Uterus (tissue), 4 donors: ENCODE measurements at places on chromosomes 4 and X. TPM values are rescaled to one million over a fixed set of nuclear protein-coding genes. Genes with fewer than 3 reads are reported as not detected.

GRCh38 chr4:5370286-5370685 is 319.0 kb downstream of the STK32B start:
- H3K4me1 ChIP-seq, result no peaks in the 10 kb centered on the region
- no peaks in the 10 kb centered on the region for H3K27me3 ChIP-seq
- DNase-seq, result no peak

GRCh38 chr4:183408796-183409195 is 35.6 kb upstream of the CDKN2AIP start:
- H3K27me3 ChIP-seq, result no peaks in the 10 kb centered on the region
- H3K4me1 ChIP-seq, result no peaks in the 10 kb centered on the region
- no peaks in the 10 kb centered on the region for H3K36me3 ChIP-seq
- no peak overlapping the region for H3K4me3 ChIP-seq

- H3K36me3 ChIP-seq, result no peaks in the 10 kb centered on the region
- no peaks in the 10 kb centered on the region for H3K27me3 ChIP-seq
- H3K27ac ChIP-seq, result no peak overlapping the region
- no peaks in the 10 kb centered on the region for H3K4me1 ChIP-seq
Measured at GRCh38 chrX:34764852-34765361, 107.8 kb upstream of the TMEM47 start.

DNA sequence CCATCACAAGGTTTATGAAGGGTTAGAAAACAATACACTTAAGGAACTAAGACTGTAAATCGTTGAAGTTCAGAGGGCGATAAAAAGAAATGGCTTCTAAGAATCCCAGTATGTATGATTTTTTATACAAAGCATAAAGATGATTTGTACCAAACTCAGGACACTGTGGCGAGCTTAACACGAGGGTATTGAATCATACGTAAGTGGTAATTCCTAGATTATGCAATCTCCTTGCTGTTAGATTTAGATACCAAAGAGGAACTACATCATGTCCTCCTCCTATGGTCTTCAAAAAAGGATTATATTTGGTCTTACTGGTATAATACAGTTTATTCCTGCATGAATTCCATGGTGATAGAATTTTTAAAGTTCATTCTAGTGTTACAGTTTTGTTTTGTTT is 23.9 kb downstream of the NFKB1 start:
- H3K27ac ChIP-seq, result no peak overlapping the region
- H3K4me3 ChIP-seq, result no peak overlapping the region
- no peaks in the 10 kb centered on the region for H3K4me1 ChIP-seq
- DNase-seq, result no peak
- no peaks in the 10 kb centered on the region for H3K27me3 ChIP-seq

CCDC120 gene
- total RNA-seq, result 4.1 TPM

DCHS2 gene
- 19.1 TPM for total RNA-seq

ITM2A gene
- 110 TPM for total RNA-seq

DNA sequence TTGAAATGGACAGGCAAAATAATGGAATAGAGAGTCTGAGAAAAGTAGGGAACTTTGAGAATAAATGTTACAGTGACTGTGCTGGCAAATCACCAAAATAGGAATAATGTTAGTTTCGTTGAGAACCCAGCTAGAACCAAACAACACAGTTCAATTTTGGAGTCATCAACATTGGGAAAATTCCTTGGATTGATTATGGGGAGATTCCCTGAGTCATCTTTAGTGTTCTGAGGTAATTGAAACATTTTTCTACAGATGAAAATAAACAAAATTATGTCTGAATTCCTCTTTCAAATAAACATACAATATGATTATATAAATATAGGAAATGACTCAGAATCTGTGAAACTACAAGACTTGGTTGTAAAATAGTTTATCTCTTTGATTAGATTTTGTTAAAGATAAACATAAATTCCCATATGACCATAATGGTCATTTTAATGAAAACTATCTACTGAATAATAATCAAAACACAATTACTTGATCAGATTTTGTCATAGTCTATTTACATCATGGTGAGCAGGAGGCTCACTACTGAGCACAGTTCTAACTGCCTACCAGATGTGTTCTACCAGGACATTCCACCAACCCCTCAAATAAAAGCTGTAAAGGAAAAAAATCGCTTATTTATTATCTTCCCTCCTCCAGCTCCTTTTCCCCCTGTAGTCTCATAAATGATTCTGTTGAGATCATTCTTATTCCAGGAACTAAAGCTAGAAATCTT is 51.4 kb upstream of the GABRA2 start:
- H3K36me3 ChIP-seq, result no peaks in the 10 kb centered on the region
- H3K27me3 ChIP-seq, result no peaks in the 10 kb centered on the region
- no peak for DNase-seq

CLTRN gene
- not detected for total RNA-seq

GRCh38 chr4:108058685-108059440 is 69.2 kb downstream of the HADH start:
- no peaks in the 10 kb centered on the region for H3K4me1 ChIP-seq
- DNase-seq, result no peak
- no peak overlapping the region for H3K4me3 ChIP-seq
- H3K36me3 ChIP-seq, result no peaks in the 10 kb centered on the region
- no peak overlapping the region for H3K27ac ChIP-seq
- H3K27me3 ChIP-seq, result no peaks in the 10 kb centered on the region
